ENCODE measurements at places on chromosomes 5 and 9.

GRCh38 chr5:14174230-14174636 lies 31.1 kb downstream of the TRIO start:
- no peak for DNase-seq

GRCh38 chr9:116763770-116764169 lies 76.7 kb downstream of the TRIM32 start:
- peak; percentile 22 for DNase-seq

GRCh38 chr9:110844121-110844520 lies 175.5 kb downstream of the MUSK start:
- DNase-seq, result no peak

- no peak for DNase-seq
Measured at GRCh38 chr9:82882138-82882537, 180.8 kb downstream of the RASEF start.

DNA sequence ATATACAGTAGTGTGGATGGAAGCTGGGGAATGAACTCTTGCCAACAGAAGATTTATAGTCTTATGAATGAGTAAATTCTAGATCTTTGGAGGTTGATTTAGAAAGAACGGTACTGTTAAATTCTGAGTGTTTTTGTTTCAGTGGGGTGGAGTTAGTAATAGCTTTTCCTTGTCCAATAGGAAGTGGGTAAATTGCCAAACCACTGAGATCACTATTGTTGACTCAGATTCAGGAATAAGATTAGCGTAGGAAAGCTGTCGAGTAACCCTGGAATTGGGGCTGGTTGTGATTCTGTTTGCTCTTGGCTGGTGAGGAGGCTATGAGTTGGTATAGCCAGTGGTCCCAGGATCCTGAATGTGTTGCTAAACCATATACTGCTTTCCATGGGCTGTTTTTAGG lies 155.6 kb downstream of the ARHGAP26 start:
- DNase-seq, result no peak

DNA sequence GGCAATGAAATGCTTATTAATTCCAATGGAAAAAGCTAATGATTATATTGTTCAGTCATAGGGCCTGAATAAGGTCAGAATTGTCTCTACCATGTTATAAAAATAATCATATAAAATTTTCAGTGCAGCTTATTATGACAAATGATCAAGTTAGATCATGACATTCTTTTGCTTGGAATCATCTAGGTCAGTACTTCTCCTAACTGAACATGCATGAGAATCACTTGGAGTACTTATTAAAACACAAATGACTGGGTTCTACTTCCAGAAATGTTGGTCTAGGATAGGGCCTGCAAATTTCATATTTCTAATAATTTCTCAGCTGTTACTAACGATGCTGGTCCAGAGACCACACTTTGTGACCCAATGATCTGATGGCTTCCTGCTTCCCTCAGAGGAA lies 806.0 kb upstream of the ZNF608 start:
- no peak for DNase-seq

- DNase-seq, result no peak
Measured at GRCh38 chr9:89805571-89806292, 200.9 kb downstream of the GADD45G start.

DNA sequence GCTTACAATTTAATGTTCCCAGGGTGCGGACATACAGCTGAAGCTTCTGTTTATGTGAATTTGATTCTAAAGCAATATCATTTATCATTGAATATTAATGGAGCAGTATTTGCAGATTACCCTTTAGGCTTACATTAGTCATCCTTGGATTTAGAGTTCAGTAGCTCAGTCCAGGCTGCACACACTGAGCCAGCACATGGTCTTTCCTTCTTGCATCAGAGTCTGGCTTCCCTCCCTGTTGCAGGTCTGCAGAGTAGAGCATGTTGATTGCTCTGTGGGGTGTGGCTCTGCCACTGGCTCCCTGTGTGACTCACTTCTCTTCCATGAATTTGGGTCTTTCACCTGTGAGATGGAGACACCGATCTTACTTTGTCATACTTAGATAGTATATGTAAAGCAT lies 36.8 kb downstream of the NSG2 start:
- DNase-seq, result no peak

DNA sequence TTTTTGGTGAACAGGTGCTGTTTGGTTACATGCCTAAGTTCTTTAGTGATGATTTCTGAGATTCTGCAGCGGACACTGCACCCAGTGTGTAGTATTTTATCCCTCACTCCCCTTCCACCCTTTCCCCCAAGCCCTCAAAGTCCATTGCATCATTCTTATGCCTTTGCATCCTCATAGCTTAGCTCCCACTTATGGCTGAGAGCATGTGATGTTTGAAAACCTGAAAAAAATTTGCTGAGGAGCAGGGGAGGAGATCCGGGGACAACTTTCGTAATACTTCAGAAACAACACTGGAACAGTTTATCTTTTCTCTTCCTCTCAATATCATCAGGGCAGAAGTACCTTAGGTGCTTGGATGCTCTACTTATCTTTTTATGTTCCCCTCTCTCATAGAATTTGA lies 226.4 kb downstream of the ADAMTS6 start:
- no peak for DNase-seq

GRCh38 chr9:87461256-87461655 lies 36.4 kb upstream of the DAPK1 start:
- no peak for DNase-seq

GRCh38 chr9:98010445-98010844 lies 27.3 kb downstream of the ANP32B start:
- no peak for DNase-seq

- DNase-seq, result no peak
Measured at GRCh38 chr5:1593903-1594356, 70.2 kb upstream of the LPCAT1 start.

GRCh38 chr5:33891788-33892619 lies at the start of gene ADAMTS12:
ADAMTS12 (minus strand) TSS chr5:33891990; CDS start chr5:33891856, 134 bp downstream.
- no peak for DNase-seq

GRCh38 chr9:107694390-107694789 lies 204.8 kb upstream of the KLF4 start:
- no peak for DNase-seq

DNA sequence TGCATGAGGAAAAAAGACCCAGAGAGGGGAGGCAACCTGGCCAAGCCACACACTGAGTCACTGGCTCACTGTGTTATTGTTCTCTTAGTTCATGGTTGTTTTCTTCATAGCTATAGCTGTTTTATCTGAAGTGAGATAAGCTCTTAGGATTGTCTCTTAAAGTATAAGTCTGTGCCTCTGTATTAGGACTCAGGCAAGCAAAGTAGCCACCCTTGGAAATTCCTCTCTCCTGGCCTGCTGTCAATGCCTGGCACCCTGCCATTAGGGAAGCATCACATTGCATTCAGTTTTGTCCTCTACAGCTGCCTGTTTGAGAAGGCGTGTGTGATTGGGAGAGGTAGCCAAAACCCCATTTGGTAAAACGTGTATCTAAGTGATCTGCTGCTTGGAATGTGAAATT lies 147.4 kb upstream of the GLRA1 start:
- DNase-seq, result no peak

- DNase-seq, result no peak
Measured at GRCh38 chr5:170252109-170252508, 19.3 kb downstream of the C5orf58 start.

GRCh38 chr9:3732077-3733038 lies 206.6 kb upstream of the RFX3 start:
- no peak for DNase-seq

DNA sequence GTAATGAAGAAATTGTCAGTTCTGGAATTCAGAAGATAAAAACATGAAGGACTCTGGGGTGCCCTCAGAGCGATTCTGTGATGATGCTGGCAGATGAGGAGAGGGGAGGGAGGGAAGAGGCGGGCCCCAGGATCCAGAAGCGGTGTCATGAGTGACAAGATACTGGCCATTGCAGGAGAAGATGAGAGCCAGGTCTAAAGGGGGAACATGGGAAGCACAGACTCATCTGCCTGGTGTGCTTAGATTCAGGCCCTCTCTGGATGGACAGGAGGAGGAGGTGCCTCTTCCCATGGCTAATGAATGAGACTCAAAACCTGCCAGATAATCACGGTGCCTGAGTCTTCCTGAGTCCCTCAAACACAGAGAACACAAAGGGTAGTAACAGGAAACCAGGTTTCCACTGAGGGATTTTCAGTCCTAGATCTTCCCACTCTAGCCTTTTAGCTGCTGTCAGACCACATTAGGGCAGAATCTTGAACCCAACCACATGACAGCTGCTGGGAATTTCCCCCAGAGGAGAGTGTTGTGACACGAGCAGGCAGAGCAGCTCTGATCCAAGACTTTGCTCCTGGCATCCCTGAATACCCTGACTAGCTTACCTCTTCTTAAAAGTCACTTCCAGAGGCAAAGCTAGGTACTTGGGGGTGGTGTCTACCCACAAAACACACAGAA lies 28.2 kb upstream of the HSPA9 start:
- DNase-seq, result no peak

DNA sequence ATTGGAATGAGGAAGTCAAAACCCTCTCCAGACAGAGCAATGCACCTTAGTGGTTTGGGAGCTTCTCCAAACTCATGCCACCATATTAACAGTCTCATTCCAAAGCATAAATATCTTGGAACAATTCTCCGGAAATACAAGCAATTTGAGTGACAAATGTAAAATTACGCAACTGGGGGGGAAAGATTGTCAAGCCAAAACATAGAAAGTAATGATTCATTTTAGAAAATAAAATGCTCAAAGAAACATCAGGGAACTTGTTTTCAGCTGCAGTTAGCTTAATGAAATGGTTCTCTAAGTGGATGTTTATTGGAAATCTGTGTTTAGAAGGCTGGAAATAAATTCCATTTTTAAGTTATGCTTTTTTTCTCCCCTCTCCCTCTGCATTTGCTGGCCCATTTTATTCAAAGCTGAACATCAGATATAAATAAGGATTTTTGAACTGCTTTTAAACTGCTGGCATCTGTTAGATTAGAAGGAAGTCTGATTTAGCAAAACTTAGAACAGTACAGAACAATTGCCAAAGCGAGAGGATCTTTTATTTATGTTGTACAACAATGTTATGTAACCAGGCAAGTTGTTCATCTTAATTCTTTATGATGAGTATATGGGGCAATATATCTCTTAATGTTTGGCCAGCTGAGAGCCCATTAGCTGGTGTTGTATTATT lies 551.9 kb downstream of the PRELID2 start:
- DNase-seq, result no peak

DNA sequence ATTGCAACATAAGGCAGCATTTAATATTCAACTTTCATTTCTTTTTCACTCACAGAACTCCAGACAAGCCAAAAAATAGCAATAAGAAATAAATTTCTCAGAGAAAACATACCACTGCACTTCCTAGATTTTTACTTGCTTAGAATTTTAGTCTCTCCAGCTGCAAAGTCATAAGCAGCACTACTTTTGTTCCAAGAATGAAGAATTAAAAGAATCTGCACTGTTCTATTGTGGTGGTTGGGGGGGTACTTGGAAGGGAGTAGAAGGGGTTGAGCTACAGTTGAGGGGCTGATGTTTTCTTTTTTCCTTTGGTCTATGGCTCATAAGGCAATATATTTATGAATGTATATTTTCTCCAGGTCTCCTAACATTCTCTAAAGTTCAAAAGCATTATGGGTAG lies 144.5 kb downstream of the KIAA0825 start:
- DNase-seq, result no peak

GRCh38 chr5:82901281-82901888 lies 175.8 kb downstream of the TMEM167A start:
- no peak for DNase-seq

GRCh38 chr9:68513385-68513784 lies 27.3 kb downstream of the TMEM252 start:
- no peak for DNase-seq

DNA sequence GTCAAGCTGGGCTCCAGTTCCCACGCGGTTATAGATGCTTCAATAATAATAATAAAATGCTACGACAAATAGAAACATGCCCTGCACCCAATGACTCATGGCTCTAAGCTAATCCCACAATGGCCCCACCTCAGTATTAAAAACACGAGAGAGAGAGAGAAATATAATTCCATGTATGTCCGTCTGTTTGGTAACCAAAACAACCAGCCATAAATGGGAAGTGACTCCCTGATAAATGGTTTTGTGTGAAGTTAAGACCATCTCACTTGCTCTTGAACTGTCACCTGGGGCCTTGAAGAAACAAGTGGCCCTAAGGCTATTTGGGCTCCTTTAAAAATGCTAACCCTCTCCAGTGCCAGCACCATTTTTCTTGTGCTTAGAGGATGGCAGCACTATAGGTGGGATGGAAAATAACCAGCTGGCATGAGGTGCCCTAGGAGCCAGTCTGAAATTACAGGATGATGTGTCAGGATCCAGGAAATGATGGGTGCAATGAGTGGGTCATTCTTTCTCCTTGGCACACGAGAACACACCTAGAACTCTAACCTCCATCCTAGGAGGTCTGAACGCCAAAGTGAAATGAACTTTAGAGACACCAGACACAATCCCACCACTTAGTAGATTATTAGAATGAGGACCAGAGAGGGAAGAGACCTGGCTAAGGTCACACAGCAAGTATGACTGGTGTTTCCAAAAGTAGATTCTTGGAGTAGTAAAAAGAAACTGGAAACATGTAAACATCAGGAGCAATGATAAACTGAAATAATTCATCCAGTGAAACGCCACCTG lies 35.7 kb upstream of the ADRB2 start:
- no peak for DNase-seq

- no peak for DNase-seq
Measured at GRCh38 chr9:124388275-124389048, 26.8 kb downstream of the PSMB7 start.

DNA sequence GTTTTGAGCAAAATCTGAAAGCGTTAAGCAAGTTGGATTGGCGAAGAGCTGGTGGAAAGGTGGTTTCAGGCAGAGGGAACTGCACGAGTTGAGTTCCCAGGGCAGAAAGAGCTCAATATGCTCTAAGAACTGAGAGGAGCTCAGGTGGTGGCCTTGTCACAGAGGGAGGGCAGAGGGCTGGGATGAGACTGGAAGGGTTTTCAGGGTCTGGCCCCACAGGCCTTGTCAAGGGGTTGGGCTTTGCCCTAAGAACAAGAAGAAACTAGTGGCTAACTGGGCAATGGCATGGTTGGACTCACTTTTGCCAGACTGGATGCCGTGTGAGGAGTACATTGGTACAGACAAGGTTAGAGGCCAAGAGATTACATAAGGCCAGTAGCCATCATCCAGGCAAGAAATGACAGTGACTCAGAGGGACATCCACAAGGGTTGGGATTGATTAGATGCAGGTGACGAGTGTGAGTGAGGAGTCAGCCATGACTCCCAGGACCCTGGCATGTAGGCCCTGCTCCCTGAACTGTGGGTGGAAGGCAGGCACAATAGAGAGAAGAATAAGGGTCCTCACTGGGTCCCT lies 75.1 kb upstream of the SMIM23 start:
- DNase-seq, result no peak

DNA sequence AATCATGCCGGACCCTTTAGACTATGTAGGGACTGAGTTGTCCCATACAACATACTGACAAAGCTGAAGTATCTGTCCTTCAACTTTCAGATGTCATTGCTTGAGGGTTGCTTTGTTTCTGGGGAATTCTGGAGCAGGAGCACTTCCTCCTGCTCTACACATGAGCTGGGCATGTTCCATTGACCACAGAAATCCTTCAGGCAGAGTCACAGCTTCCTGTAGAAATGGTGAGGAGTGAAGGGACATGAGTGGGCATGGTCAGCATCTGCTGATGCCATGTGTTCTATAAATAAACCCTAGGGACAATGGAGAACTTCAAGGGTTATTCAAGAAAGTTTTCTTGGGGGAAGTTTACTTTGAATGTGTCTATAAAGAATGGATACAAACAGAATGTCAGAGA lies 296.6 kb upstream of the FBXL7 start:
- DNase-seq, result no peak
